ENCODE measurements at places on chromosomes 1 and 21.

GRCh38 chr1:231161667-231162296, at the start of gene TRIM67:
TSS of gene TRIM67 (plus strand) at chr1:231162058. CDS start at chr1:231162970, 912 bp downstream.
- peak; percentile 25 for DNase-seq

GRCh38 chr1:108862698-108863477, 6.0 kb upstream of the AKNAD1 start:
- DNase-seq = no peak

DNA sequence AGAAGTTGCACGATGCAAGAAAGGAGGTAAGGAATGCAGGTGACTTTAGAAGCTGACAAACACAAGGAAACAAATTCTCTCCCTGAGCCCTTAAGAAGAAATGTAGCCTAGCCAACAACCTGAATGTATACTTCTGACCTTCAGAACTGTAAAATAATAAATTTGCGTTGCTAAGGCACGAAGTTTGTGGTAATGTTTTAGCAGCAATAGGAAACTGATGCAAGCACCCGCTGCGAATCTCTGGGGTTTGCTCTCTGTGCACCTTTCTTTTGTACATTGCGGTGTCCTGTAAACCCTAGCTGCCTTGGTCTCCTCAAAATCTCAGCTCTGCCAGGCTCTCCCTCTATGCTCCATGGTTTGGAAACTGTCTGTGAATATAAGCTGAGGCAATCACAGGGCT, 15.1 kb downstream of the CD53 start:
- no peak for DNase-seq

- DNase-seq = no peak
These were observed 81.7 kb upstream of the ADAM30 start for GRCh38 chr1:119978018-119978505.

- no peak for DNase-seq
These were observed 393 bp downstream of the BLZF1 start for GRCh38 chr1:169368406-169368769.

DNA sequence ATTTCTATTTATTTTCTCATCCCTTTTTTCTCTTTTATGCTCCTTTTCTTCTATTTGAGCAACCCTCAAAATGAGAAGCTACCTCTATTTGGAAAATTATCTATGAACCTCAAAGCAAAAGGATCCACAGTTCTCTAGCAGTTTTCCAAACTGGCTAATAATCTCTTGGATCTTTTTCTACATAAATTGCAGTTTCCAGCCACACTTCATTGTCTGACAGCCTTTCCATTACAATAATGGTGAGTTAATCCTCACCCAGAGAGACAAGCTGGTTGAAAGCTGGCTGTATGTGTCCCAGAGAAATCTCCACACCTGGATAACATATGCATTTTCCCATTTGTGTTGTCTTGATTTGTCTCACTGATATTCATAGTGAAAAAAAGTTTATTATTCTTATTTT, 16.5 kb upstream of the HSD17B7 start:
- DNase-seq = no peak

DNA sequence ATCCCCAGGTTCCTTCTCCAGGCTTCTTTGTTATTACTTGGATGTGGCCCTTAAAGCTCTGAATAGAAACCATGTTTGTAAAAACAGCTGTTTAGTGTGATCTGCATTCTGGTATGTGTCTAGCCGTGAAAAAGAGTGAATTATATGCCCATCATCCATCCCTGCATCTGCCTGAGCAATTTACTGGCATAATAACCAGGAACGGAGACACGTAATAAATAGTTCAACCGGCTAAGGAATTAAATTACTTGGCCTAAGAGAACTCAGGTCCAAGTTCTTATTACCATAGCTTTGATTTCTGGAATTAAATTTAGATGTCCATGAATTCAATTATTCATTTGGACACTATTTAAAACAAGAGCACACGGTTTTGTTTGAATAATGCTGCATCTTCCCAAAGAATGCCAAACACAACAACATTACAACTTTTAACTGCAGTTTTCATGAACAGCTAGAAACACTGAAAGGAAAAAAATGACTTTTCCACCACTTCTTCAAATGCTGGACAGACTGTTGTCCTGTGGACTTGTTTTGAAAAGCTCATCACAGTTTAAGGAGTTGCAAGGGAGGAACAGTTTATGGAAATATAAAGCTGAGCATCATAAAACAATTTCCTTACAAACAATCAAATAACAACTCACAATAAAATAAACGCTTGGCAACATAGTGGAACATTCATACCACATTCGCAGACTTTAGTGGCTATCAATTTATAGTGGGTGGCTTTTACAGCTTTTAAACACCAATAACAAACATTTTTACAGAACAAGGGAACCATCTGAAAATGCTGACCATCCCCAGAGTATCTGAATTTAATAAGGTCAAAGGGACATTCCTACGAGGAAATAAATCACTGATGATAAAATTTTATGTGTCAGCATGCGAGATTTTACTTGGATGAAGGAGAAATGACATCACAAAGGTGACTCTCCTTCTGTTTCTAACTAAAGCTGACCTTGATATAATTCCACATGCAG, 144.7 kb downstream of the APP start:
- no peak for DNase-seq

GRCh38 chr1:68827261-68827660, 330.4 kb upstream of the DEPDC1 start:
- no peak for DNase-seq

- DNase-seq = no peak
These were observed 36.0 kb downstream of the ELK4 start for GRCh38 chr1:205595861-205596260.

DNA sequence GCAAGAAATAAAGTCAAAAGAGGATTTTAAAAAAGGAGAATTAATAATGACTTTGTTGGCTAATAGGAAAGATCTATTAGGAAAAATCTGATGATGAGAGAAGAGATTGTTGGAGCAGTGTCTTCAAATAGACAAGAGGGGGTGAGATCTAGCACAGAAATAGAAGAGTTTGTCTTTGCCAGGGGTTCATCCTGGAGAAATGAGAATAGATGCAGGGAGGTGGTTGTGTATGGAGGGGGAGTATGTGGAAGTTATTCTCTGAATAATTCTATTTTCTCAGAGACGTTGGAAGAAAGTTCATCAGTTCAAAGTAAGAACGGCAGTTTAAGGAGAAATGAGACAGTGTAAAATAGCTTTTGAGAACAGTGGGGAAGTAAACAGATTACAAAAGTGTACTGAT, 161.3 kb downstream of the TM2D1 start:
- DNase-seq = no peak

DNA sequence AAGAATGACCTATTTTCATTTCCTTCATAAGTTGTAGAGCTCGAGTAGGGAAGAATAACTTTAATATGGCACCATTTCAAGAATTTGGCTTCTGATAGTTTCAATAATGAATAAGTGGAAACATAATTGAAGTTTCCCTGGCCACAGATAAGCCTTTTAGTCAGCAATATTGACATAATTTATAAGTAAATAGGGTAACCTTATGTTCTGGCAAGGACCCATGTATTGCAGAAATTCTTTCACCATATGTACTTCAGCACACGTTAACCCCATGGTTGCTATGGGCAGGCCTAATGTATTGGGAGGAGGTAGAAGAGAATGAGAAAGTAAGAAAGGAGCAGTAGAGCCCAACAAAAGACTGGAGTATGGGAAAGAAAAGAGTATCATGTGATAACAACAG, 25.4 kb downstream of the MDM4 start:
- no peak for DNase-seq
